K562 (cell line): ENCODE measurements at places on chromosomes 16 and 17.

DNA sequence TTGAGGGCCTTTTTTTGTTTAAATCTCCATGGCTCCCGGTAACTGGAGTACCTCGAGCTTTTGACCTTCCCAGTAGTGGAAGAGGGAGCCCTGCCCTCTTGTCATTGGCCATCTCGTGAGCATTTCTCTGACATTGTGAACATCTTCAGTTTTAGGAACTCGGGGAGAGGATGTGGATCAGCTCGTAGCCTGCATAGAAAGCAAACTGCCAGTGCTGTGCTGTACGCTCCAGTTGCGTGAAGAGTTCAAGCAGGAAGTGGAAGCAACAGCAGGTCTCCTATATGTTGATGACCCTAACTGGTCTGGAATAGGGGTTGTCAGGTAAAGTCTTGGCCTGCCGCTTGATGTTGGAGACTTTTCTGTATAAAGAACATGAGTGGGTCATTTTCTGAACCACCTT is 24.3 kb downstream of the NTAN1 start:
- H3K27ac ChIP-seq = no peak overlapping the region
- no peaks in the 10 kb centered on the region for H3K27me3 ChIP-seq
- DNase-seq = no peak
- peaks cover 75% of the 10 kb centered on the region; the same call in 2 of the 3 replicates for H3K36me3 ChIP-seq
- H3K4me3 ChIP-seq = no peak overlapping the region
- H3K4me1 ChIP-seq = no peaks in the 10 kb centered on the region

DNA sequence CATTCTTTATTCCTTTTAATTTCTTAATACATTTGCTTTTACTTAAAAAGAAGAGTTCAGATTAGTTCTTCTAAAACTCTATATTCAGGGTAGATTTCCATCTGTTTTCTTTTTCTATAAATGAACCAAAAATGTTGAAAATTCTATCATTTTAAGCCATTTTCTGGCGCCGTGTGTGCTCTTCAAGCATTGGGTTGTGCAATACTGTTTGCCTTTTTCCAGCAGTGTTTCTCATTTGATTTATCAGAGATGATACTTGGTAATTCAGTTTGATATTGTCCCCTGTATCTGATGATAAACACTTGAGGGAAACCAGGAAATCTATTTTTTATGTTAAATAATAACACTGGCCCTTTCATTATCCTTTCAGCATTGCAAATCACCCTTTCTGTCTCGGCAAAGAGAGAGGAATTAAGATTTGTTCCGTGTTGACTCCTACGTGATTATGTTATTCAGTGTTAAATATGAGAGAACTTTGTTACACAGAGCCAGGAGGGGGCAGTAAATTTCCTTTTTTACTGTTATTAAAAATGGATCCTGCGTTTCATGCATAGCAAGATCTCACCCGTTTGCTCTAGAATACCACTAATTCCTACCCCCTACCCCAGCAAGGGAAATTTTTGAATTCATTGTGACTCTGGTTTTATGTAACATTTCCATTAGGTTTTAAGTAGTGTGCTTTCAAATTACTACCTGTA is 606.9 kb upstream of the RBFOX1 start:
- H3K36me3 ChIP-seq = no peaks in the 10 kb centered on the region
- peak; percentile 8 for DNase-seq
- no peak overlapping the region for H3K27ac ChIP-seq
- no peaks in the 10 kb centered on the region for H3K4me1 ChIP-seq
- H3K27me3 ChIP-seq = no peaks in the 10 kb centered on the region

- DNase-seq = peak; percentile 89
- peak within 1 kb of the TSS; percentile 88 for H3K27ac ChIP-seq
- H3K4me3 ChIP-seq = peak within 1 kb of the TSS; percentile 93
Measured at GRCh38 chr17:81711814-81712467, at the start of gene SLC25A10. Gene SLC25A10, plus strand, starts transcription at chr17:81712284. Its CDS starts 143 bp downstream, at chr17:81712427.

- no peak for DNase-seq
- peaks cover 22% of the 10 kb centered on the region; the same call in 1 of the 3 replicates for H3K36me3 ChIP-seq
- no peaks in the 10 kb centered on the region for H3K4me1 ChIP-seq
- H3K4me3 ChIP-seq = no peak overlapping the region
Measured at GRCh38 chr17:79089720-79090442, 15.3 kb downstream of the ENGASE start.

- H3K4me3 ChIP-seq = no peak overlapping the region
- DNase-seq = no peak
- no peaks in the 10 kb centered on the region for H3K27me3 ChIP-seq
Measured at GRCh38 chr17:63626551-63627180, 4.4 kb downstream of the MAP3K3 start.
